Gastrocnemius medialis (tissue), 4 donors: ENCODE measurements at places on chromosomes 11 and 22.

DNA sequence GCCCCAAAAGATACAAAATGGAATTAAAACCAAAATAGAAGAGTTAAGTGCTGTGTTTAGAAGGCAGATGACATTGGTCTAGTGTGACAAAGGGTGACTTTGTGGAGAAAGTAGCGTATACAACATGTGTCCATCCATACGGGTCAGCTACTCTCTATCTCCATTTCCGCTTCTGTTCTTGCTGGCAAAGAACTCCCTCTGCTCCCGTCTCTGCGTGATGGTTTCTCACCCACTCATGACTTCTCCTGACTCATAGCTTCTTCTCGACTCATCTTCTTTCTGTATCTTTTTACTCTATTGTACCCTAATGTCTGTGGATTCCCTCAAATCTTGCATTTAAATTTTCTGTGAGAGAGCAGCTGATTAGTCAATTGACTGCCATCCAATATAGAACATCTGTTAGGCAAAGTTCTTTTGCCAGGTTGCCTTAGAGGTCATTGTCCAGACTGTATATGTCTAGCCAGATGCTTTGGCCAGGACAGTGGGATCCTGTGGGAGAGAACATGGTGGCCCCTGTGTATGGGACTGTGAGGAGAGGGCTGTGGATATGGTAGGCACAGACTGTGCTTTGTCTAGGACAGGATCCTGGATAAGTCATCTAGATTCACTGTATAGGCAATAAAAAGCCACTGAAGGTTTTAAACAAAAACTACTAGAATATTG is 28.4 kb downstream of the MMP13 start:
- no peak for DNase-seq

- no peak for DNase-seq
Measured at GRCh38 chr22:23547818-23548500, 32.1 kb downstream of the IGLL1 start.

DNA sequence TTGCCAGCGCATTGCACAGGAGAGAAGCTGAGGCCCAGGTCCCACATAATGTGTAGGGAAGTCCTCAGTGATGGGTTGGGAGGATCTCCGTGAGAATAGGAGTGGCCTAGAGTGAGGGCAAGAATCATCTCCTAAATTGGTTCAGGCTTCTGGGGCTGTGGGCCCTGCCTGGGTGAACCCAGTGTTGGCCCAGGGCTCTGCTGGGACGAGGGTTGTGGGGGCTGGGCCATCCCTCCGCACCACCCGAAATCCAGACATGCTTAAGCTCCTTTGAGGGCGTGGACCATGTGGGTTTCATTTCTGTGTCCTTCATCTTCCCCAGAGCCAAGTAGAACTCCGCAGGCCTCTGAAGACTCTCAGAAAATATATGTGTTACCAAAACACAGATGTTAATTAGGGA is 3.7 kb downstream of the MICALL1 start:
- no peak for DNase-seq

DNA sequence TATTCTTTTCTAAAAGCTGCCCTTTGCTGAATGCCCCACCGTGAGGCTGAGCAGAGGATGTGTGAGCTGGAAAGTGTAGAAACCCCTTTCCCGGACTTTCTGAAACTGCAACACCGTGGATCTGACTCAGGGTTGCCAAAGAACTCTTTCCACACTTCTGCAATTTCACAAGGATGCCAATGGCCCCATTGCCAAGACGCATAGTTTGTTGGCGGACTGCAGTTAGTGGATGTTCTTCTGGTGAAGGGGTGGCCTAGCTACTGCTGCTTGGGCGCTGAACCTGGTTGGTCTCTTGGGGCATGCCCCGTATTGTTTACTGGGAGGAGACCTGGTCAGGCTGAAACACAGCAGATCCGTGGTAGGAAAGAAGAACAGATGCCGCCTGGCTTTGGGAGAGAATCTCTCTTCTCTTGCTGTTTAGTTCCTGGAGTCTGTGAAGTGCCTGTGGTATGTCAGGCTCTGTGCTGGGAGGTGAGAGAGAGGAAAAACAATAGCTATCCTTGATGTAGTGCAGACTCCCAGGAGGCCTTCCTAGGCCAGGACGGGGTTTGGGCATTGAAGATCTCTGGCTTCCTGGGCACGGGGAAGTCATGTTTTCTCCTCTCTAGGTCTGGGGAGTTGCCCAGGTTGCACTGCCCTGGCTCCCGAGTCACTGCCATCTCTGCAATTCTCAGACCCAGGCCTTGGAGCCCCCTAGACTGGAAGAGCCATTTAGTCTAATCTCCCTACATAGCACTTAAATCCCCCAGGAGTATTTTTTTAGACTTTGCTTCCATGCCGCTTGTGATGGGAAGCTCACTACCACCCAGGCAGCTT is 26.9 kb downstream of the CD82 start:
- peak; percentile 48 for DNase-seq

DNA sequence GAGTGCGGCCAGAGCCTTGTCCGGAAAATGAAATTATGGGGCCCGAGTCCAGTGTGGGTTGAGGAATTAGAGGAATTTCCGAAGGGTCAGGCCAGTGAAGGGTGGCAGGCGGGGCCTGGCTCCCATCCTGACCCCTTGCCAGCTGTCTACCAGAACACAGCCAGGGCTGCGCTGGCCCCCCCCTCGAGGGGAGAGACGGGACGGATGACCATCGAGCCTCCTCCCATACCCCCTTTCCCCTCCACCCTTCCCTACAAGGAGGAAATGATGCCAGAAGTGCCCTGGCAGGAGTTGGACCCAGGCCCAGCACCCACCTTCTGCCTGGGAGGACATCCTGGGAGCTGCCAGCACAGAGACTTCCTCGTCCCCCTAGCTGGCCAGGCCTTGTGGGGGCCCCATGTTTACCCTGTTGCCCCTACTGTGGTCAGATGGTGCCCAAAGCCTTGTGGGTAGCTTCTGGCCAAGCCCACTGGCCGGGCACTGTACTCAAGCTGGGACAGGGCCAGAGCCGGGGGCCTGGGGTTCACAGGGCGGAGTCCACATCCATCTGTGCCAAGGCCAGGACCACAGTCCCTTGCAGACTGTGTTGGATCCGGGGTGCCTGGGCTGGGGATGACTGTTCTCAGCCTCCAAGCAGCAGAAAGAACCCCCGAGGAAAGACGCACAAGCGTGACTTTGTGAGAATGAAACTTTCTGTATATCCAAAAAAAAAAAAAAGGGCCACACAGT is 20.8 kb downstream of the ARVCF start:
- no peak for DNase-seq

- no peak for DNase-seq
Measured at GRCh38 chr11:44365616-44366015, 55.7 kb upstream of the ALX4 start.

- DNase-seq, result no peak
Measured at GRCh38 chr22:49373289-49373666, 454.4 kb downstream of the BRD1 start.

DNA sequence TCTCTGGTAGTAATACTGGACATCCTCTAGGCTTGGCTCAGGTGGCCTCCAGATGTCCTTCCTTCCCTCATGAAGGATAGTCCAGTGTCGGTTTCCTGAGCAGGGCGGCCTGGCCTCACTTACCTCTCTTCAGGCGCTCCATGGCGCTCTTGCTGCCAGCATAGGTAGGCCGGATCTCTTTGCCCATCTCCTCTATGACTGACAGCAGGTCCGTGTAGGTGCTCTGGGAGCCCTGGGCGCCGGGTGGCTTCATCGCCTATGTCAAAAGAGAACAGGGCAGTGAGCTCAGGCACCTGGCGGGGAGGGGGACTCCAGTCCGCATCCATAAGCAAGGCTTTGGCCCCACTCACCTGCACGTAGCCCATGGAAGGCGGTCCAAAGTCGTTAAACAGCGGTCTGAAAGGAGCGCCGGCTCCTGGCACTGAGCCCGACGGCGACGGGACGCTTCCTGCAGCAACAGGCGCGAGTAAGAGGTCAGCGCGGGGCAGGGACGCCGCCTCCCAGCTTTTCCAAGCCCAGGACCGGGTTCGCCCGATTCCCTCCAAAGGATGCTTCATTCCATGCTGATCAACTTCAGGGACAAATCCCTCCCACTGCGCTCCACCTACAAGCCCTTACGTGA is 609 bp downstream of the CDK2AP2 start:
- no peak for DNase-seq

GRCh38 chr11:23284631-23285030 is 424.4 kb upstream of the CCDC179 start:
- DNase-seq, result no peak

DNA sequence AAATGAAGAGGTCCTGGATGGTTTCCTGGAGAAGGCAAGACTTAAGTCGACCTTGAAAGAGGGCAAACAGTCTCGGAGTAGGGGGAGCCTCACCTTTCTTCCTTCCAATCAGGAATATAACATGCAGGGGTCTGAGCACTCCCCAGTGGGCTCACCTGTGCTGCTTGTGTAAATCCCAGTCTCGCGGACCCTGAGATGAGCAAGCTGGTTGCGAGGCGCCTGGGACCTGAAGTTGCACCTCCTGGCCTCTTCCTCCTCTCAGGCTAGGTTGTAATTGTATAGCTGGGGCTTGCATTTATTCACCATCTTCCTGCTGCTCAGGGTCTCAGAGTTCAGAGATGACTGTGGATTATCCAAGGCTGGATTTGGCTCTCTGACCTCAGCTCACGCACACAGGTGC is 7.5 kb upstream of the WBP2NL start:
- DNase-seq, result no peak

GRCh38 chr22:20569059-20570058 is 61.9 kb downstream of the MED15 start:
- peak; percentile 81 for DNase-seq

DNA sequence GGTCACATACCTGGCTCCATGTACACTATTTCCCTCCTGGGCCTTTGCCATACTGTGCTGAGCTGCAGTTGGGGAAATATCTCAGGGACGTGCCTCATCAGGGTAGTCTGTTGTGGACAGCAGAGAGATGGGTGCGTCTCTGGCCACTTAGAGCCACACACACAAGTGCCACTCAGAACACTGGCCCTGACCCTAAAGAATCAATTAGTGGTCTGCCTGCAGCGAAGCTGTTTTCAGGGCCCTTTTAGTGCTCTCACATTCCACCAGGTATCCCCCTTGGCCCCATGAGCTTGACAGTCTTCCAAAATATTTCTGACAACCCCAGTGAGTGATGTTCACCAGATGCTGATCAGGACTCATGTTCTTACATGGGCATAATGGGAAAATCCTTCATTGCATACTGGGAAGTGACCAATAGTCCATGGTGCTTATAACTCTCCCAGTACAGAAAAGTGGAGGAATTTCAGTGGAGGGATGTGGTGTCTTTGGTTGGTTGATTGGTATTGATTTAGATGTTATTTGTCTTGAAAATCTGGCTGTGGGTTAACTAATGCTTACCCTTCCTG is 66.1 kb downstream of the ME3 start:
- no peak for DNase-seq

GRCh38 chr22:21984793-21985192 is 2.2 kb upstream of the TOP3B start:
- no peak for DNase-seq

DNA sequence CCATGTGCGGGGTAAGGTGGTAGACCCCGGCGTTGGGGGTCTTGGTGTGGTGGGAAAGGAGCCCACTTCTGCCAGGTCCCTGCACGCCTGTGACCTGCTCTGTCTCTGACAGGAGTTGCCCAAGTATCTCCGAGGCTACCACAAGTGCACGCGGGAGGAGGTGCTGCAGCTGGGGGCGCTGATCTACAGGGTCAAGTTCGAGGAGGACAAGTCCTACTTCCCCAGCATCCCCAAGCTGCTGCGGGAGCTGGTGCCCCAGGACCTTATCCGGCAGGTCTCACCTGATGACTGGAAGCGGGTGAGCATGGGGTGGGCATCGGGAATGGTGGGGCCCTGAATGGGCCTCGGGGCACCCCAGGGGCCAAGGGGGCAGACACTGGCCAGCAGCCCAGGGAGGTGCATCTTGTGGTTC is 83.0 kb downstream of the MYO7A start:
- no peak for DNase-seq

DNA sequence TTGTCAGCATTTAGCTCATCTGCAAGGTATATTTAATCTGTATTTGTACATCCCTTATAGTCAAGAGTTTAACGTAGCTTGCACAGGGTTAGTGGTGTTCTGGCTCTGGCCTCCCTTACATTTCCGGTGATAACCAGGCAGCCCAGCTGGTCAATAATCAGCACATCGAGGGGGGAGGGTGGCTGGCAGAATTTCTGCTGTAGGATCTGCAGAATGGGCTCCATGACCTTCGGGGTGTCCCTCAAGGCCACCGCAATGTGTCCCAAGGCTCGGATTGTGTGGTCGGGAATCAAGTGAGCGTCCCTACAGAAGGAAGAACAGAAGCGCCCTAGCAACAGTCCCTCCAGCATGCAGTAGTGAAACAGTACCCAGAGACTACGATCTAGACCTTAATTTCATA is 25.1 kb downstream of the SERPIND1 start:
- DNase-seq, result no peak

GRCh38 chr11:112477581-112478317 is 217.1 kb upstream of the PLET1 start:
- DNase-seq, result no peak

- no peak for DNase-seq
Measured at GRCh38 chr22:19730198-19730597, 6.9 kb downstream of the GP1BB start.

- peak; percentile 20 for DNase-seq
Measured at GRCh38 chr11:69178819-69179482, 23.2 kb downstream of the SMIM38 start.

DNA sequence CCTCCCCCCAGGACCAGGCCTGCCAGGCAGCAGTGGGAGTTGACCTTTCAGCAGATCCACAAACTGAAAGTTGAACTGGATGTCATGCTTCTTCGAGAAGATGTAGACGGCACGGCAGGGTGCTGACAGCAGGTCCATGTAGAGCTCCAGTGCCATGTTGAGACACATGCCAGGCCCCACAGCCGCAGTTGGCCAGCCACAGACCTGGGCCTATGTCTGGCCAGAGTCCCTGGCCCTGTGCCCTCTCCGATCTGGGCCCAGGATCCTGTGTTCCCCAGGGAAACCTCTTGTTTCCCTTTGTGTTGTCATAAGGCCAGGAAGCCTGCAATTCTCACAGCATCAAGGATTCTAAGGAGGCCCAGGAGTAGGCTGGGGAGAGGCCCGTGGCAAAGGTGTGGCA is at the start of gene GSTT4:
Gene GSTT4 (minus strand): TSS at position 253 of the 400 bp plus-strand sequence. CDS start 97 bp downstream, at position 156.
- no peak for DNase-seq

DNA sequence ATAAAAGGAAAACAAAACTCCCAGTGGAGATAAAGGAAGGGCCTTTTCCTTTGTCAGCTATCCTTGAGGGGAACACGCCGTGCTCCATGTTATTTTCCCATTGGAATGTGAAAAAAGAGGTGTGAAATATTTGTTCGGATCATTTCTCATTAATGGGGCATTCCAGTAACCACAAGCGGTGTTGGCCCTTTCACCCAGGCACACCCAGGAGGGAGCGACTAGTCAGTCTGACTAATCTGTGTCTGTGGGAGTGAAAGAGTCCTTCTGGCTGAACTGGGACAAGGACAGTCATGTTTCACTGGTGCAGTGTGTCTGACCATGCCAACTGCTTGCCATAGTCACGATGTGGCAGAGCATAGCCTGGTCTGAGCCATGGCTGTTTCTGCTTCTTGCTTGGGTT is 13.0 kb upstream of the MYEOV start:
- DNase-seq, result no peak

DNA sequence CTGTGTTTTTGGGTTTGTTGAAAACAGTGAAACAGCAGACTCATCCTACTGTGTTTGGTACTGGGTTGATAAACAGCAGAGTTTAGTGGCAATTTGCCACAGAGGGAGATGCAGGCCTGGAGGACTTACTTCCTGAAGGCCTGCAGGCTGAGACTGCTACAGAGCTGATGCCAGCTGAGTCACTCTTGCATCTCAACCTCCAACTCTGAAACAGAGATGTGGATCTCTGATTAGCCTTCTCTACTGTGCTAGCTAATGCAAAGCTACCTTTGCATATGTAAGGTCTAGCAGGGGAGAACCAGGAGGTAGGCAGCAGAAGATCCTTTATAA is 14.3 kb downstream of the ATP5MG start:
- DNase-seq, result no peak

- no peak for DNase-seq
Measured at GRCh38 chr22:37818409-37819104, 4.6 kb upstream of the GALR3 start.
